AG09319 (cell line): ENCODE measurements at places on chromosomes 2 and 18.

DNA sequence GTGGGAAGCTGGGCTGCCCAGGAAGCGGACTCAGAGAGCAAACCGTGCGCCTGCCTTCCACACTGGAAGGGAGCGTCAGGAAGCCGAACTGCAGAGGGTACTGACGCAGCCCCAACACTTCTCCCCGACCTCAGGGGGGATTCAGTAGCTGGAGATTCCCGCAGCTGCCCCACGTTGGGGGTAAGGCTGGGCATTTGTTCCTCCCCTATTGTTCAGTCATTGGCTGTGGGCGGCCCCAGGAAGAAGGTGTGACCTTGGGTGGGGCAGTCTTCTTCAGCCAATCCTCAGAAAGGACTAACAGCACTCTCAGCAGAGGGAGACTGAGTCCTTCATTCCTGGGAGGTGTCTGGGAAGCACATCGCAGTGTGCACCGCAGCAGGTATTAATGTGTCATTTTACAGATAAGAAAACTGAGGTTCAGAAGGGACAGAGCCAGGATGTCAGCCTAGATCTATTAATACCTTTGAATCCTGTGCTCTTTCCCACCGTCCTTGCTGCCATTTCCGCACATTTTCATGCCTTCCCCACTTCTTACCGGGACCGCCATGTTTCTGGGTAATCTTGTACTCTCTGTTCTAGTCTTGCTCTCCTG, 12.1 kb upstream of the C18orf32 start:
- no peak for DNase-seq

DNA sequence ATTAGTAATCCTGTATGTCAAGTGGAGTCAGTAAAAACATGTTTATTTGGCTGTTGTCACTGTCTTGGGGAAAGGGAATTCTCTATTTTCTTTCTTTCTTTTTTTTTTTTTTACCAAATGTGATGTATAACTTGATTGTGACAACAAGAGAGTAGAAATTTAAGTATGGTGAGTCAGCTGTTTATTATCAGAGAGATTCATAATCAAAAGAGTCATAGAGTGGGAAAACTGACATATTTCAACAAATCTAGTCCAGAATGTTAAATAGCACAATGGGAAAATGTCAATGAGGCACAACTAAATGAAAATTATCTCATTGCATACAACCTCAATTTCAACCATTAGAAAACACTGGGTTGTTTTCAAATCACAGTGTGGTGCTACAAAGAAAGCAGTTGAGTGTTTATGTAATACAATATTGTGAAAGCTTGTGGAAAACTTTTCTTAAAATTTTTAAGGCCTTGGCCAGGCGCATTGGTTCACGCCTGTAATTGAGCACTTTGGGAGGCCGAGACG, 111.9 kb upstream of the DTNA start:
- no peak for DNase-seq

DNA sequence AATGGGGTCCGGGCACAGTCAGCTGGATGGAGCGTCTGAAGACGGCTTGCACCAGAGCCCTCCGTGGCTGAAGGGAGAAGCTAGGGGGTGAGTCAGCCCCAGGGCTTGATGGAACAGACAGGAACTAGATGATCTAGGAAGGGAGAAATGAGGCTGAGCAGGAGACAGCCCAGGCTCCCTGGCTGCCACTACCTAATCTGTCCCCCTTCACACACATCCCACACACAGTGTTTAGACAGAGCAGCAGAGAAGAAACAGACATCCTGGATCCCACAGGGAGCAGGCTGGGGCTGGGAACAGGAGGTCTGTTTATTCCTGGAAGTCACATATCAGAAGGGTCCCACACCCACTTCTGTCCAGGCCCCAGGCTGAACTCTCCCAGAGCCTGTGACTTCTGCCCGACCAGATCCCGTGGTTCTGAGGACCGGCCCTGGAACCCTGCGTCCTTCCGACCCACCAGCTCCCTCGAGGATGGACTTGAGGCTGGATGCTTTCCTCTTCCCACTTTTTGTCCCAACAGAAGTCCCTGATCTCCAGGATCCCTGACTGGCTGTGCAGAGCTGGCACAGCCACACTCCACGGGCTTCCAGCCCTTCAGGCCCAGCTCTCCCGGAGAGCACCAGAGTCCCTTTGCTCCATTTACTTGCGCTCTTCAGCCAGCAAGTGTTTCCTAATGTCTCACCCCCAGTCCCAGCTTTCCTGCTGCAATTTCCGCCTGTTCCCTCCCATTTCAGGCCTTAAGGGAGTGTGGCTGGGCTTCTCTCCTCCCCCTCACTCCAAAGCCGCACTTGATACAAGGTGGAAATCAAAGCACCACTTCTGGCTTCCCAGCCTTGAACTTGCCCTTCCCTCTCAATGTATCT, 1.5 kb upstream of the GPBAR1 start:
- no peak for DNase-seq

DNA sequence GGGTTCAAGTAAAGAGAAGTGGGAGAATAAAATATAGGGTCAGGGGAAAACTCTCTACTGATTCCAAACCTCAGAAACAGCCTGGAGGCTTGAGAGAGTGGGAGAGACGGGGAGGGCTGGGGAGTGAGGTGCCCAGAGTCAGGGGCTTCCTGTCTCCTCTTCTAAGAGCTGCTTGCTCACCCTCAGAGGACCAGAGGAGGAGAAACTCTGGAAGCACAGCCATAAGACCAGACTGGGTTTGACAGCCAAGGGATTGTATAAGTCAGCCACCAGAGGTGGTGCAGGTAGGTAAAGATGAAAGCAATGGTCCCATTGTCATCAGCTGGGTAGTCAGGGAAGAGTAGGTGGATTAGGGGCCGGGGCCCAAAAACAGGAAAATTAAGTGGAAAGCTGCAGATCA, 259.4 kb downstream of the TNS1 start:
- no peak for DNase-seq

DNA sequence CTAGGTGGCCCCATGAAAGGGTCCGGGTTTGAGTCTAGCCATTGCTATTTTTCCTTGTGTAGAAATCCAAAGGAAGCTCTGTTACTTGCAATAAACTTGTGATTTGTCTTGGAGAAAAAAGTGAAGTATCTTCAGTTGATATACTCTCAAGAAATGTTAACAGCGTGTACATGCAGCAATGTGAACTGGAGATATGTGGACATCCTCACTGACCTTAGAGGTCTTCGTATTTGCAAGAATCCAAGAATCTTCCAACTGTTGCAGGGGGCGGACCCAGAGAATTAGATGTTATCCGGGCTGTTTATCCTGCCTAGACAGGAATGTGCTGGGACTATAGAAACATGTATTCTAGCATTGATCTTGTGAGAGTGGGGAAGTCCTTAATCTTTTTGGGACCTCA, 187.6 kb downstream of the KCNS3 start:
- DNase-seq = no peak

DNA sequence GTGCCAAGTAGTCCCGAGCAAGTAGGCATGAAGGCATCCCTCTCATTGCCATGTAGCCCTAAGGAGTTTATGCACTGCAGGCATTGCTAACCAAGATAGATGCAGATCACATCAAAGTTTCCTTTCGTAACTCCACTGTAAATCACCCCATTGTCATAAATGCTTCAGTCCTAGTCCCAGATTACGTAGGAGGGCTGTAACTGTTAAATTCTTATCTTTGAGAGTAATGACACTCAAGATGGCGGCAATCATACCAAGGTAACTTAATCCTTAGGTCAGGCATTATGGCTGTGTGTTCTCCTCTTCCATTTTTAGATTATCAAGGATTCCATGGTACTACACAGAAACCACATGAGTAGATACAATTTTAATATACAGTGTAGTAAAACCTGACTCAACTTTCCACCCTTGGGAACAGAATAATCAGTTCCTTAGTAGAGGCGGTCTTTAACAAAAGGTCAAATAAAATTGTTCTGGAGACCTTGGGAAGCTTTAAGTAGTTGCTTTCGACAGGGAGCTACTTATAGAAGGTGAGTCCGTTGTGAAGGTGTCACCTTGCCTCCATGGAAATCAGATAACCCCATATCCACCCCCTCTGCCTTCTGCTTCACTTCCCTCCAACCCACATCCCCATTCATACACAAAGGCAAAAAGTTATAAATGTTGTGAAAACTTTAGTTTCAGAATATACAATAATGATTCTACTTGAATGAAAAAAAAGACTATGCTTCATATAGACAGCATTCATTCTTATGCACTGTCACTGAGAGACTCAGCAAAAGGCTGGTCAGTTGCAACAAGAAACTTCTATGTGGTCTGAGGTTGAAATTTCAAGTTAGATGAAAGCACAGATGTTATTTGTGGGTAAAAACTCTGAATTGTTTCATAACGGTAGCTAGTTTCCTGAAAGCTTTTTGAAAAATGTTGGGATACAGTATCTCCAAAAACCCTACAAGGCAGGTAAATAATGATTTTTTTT, 64.8 kb upstream of the GALNT5 start:
- no peak for DNase-seq

- no peak for DNase-seq
Observed at GRCh38 chr18:61860302-61860701, 32.5 kb downstream of the RNF152 start.

- DNase-seq = no peak
Observed at GRCh38 chr18:686339-687111, 25.9 kb downstream of the ENOSF1 start.

DNA sequence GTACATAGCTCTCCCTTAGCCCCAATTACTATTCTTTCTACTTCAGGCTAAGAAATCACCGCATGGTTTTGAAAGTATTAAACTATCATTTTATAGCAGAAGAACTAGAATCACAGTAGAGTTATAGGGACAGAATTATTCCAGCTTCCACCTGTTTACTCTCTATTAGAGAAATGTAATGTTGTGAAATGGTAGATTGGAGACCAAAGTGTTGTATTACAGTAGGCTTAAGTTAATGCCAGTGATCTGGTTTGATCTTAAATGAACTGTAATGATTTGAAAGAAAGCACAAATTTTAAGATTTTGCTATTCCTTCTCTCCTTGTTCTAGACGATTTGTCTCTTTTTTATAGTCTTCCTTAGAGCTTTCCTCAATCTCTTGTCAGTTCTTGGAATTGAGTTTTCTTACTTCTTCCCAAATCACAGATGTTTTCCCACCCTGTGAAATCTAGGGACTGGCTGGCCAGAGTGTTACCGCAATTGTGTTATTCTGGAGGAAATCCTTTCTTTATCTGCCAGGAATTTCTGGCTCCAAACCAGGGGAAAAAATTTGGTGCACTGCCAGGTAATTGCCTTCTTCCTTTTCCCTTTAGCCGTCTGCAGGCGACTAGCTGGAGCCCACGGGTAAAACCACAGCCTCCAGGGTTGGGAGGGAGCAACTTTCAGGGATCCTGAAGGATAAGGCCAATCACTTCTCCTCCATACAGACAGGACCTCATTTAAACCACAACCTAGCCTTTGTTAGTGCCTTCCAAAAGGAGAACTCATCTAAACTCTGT, 51.7 kb downstream of the NOP58 start:
- DNase-seq = peak; percentile 73

GRCh38 chr2:236341721-236342120, 77.5 kb upstream of the ASB18 start:
- DNase-seq = no peak

DNA sequence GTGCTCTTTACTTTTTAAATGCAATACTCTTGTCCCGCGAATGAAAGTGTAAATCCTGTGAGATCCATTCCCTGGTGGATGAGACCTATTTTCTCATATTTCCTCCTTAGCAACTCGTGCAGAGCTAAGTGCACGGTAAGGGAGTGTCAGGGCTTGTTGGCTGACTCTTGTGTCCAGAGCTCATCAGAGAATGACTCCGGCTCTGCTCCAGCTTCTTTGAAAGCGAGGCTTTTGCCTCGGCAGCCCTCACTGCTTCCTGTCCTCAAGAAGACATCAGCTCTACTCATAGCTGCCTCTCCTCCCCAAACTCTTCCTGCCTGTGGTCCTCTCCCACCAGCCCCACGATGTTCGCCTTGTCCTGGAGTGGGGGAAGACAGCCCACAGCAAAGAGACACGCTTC, 70.7 kb downstream of the LIPG start:
- DNase-seq = no peak

DNA sequence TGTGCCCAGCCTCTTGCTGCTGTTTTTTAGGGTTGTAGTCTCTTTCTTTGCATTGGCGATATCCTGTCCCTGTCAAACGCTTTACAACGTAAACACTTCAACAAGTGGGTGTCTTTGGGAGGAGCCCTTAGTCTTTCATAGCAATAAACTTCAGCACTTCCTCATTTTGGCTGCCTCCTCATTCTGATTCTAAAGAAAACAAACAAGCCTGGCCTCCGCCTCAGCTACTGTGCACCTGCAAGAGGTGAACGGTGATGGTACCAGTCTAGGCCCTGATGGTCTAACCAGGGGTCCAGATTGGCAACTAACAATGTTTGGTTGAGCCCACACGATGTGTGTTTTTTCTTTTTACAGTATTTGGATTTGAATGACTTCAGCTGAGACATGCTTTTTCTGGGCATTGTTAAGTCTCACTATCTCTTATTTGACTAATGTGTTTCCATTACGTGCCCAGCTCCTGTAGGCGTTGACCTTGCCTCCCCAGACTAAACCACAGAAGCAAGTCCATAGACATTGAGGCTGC, 53.2 kb upstream of the CUL3 start:
- no peak for DNase-seq

DNA sequence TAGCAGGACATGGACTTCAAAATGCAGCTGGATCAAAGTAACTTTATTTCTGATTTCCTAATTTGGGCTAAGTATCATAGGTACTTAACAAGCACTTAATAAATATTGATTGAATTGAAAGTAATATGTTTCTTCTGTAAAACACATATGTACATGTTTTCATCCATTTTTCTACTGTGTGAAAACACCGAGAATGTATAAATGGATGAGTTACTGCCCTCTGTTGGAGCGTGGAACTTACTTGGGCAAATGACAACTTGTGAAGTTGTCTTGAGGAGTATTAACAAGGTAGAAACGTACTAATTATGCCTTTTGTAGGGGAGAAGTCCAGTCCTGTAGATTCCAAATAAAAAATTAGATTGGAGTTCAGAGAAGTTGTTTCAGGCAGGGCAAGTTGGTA, 87.2 kb downstream of the PHLPP1 start:
- DNase-seq = no peak

DNA sequence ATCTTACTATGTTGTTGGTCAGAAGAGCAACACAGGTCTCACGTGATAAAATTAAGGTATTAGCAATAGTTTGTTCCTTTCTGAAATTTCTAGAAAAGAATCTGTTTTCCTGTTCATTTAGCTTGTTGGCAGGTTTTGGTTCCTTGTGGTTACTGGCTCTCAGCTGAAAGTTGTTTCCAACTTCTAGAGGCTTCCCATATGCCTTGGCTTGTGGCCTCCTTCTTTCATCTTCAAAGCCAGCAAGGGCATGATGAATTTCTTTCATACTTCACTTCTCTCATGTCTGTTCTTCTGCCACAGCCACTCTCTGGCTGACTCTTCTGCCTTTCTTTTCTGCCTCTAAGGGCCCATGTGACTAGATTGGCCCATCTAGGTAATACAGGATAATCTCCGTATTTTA, 193.7 kb downstream of the TRIB2 start:
- no peak for DNase-seq

GRCh38 chr2:17000184-17000482, 334.5 kb upstream of the CYRIA start:
- no peak for DNase-seq

GRCh38 chr2:212669761-212670160, 131.2 kb upstream of the ERBB4 start:
- DNase-seq = no peak
